ENCODE measurements at places on chromosomes 6 and 20. TPM values are rescaled to one million over a fixed set of nuclear protein-coding genes. Genes with fewer than 3 reads are reported as not detected.

Gene XPO5
- 143 TPM for total RNA-seq

Gene KCNB1
- total RNA-seq = 0.07 TPM

- peaks cover 6% of the 10 kb centered on the region for H3K36me3 ChIP-seq
- no peak for DNase-seq
- no peaks in the 10 kb centered on the region for H3K27me3 ChIP-seq
- no peak overlapping the region for H3K27ac ChIP-seq
- no peak overlapping the region for H3K4me3 ChIP-seq
These were observed 75.0 kb downstream of the SHLD1 start for GRCh38 chr20:5825130-5825719.

GRCh38 chr6:145893586-145893985 lies 70.6 kb downstream of the SHPRH start:
- DNase-seq = no peak
- H3K36me3 ChIP-seq = peaks cover 39% of the 10 kb centered on the region
- no peak overlapping the region for H3K4me3 ChIP-seq
- H3K27me3 ChIP-seq = no peaks in the 10 kb centered on the region

Data from activated CD4-positive, alpha-beta T cell treated with anti-CD3 and anti-CD28 coated beads, Interleukin-2, amount 10 ng/mL, durations not matched to agents 24 days and 14 days (primary cell).